ENCODE measurements at places on chromosomes 12 and 14.

DNA sequence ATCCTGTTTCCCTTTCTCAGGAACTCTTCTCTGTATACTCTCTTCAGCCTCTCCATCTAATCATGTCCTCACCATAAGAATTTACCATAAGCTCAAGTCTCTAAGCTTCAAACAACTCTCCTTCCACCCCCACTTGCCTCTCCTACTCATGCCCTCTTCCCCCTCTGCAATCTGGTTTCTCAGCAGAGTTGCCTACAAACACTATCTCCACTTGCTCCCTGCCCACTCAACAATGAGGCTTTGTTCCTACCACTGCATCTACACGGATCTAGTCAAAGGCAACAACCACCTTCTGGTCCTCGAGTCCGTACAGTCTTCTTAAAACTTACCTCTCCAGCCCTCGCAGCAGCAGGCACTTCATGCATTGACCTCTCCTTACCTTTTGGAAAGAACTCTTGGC, 17.2 kb upstream of the FBLN5 start:
- no peak for DNase-seq

DNA sequence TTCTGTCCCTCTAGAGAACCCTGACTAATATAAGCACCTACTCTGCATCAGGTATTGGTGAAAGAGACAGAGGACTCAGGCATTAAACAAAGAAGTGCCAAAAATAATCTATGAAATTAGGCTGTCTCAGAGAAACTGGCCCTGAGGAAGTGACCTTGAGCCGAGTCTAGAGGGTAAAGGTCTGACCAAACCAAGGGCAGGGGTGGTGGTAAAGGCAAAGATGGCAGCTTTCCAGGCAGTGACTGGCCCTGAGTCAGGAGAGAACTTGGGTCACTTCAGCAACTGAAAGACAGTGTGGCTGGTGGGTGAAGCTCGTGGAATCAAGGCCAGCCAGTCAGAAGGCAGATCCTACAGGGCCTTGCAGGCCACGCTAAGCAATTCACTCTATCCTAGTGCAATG, 30.6 kb downstream of the CDKL1 start:
- no peak for DNase-seq

- no peak for DNase-seq
Measured at GRCh38 chr14:65558363-65558762, 145.8 kb downstream of the FUT8 start.

- DNase-seq = no peak
Measured at GRCh38 chr12:15834575-15834974, 45.4 kb upstream of the EPS8 start.

DNA sequence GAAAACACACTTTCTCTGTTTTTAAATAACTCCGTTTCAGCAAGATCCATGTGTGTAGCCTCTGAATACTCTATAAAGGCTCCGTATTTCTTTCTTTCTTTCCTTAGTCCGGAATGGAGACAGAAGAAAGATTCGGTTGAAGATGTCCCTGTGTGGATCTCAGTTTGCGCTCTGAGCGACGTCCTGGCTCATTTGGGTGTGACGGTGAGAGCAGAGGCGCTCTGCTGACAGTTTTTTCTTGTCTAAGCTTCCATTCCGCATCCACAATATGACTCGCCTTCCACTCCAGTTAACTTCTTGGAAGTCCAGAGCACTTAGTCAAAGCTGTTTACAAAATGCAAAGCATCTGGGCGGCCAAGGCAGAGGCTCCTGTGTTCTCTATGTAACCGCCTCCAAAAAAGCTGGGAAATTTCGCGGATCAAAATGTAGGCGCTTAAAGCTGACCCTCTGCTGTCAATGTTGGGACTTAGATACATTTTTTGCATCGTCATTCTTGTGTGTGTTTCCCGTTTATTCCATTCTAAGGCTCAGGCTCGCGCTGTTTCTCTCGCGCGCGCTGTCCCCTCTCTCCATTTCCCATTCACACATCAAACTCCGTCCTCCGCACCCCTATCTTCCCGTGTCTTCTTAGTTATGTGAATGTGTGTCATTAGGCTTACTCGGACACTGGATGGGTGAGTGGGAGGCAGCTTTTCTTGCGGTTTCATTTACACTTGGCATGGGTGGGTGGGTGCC, 880 bp upstream of the FLRT2 start:
- DNase-seq = no peak

DNA sequence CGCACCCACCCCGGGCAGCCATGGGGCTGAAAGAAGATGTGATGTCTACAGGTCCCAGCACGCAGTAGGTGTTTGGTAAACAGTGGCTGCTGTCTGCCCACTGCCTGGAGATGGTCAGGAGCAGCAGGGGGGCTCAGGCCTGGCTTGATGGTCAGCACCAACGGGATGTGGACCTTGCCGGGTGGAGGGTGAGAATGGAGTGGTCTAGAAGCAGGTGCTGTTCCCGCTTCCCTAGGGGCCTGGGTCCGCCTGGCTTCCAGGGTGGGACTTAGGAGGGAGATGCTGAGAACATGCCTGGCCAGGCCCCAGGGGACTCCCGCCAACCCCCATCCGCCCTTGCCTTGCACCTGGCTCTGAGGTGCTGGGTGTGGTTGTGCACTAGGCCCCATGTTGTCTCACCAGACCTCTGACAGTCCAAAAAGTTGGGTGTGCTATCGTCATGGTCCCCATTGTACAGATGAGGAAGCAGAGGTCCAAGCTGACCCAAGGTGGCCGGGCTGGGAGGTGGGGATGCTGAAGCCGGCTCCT, 12.9 kb downstream of the FAM222A start:
- no peak for DNase-seq

- DNase-seq = no peak
Measured at GRCh38 chr14:34460841-34461240, 1.2 kb downstream of the SPTSSA start.

DNA sequence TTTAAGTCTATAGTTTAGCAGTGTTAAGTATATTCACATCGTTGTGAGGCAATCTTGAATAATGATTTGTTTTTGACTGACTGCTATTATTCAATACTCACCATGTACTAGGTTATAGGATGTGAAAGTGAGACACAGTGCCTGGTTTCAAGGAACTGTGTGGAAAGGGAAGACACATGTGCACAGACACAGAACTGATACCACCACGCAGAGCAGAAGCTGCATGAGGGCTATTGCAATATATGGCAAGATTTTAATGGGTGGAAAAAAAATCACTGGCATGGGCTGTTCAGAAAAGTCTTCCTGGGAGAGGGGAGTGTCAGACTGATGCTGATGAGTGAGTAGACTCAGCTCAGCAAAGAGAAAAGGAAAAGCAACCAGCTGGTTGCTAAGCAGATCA, 10.4 kb downstream of the SLC7A8 start:
- no peak for DNase-seq

GRCh38 chr12:48917857-48918537, 7.3 kb downstream of the FKBP11 start:
- no peak for DNase-seq

DNA sequence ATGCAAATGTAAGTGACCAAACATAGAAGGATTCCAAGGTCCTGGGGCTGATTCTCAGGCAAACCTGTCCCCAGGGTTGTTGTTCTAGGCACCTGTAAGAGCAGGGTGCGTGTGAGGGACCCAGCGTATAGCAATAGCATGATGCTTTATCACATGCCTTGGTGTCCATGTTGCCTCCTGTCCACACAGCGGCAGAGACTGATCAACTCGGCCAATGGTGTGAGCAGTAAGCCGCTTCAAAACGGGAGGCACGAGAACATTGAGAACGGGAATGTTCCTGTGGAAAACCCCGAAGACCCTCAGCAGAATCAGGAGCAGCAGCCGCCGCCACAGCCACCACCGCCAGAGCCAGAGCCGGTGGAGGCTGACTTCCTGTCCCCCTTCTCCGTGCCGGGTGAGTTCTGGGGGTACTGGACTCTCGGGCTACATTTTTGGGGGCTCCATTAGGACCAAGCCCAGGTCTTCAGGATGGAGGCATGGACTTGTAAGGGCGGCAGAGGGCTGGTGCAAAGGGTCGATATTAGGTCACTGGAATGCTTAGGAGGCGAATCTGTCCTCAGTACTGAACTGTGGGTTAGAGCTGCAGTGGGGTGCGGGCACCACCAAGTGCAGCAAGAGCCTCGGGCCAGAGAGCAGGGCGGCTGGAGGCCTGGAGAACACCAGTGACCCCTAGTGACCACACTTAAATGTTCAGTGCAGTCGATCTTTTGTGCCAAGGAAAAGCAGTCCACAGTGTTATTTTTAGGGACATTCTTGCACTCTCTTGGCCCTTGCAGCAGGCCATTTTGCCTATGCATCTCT, 57.2 kb upstream of the RIN3 start:
- DNase-seq = peak; percentile 66

GRCh38 chr12:52280796-52281560, 6.5 kb downstream of the KRT86 start:
- DNase-seq = no peak

GRCh38 chr12:64780531-64781279, 21.5 kb upstream of the GNS start:
- no peak for DNase-seq

- no peak for DNase-seq
Measured at GRCh38 chr14:31717294-31718085, 156.3 kb downstream of the NUBPL start.

GRCh38 chr12:12356467-12356895, 397 bp upstream of the BORCS5 start:
- DNase-seq = no peak

DNA sequence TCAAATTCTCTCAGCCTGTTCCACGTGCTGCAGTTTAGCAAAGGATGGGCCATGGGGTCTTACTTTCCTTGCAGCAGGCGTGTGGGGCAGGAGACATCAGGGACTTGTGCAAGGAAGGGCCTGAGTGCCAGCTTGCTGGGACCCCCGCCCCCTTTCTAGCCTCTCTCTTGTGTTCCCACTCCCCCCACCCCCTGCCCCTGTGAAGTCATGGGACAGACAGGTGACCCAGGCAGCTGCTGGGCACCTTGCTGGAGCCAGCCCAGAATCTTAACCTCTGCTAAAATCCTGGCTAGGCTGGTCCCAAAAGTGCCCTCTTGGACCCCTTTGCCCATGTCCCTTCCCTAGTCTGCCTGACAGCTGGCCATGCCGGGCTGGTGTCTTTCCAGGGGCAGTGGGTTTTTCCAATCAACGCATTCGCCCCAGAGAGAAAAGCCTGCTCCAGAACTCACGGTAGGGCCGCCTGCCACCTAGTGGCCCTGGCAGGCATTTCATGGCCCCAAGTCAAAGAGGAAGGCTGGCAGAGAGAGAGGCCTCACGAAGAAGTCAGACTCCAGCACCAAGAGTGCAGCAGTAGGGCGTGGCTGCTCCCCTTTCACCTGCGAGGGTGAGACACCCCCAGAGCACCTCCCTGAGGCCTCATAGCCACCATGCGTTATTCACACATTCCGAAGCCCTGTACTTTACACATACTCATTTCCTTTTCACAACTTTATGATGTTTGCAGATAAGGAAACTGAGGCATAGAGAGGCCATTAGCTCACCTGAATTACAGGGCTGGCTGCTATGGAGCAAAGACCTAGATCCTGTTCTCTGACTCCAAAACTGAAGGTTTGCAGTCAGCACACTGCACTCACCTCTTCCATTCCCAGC, 67.4 kb downstream of the LGMN start:
- DNase-seq = no peak

DNA sequence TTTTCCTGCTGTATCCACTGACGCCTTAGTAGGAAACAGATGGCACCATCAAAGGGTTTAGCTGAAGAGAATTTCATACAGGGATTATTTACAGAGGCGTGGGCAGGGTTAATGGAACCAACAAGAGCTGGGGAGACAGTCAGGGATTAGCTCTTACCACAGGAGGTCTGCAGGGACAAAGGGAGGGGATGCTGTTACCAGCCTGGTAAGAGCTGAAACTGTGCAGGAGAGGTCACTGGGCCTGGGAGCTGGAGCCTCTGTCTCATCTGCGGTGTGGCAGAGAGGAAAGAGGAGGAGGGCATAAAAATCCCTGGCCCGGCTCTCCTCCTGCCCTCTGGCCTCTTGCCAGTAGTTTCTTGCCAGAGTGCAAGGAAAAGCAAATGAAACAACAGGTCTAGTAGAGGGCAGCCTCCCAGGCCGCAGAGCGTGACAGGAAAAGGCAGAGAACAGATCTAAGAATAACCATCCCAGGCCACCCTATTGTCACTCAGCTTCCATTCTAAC, 18.9 kb upstream of the POC1B start:
- DNase-seq = no peak

DNA sequence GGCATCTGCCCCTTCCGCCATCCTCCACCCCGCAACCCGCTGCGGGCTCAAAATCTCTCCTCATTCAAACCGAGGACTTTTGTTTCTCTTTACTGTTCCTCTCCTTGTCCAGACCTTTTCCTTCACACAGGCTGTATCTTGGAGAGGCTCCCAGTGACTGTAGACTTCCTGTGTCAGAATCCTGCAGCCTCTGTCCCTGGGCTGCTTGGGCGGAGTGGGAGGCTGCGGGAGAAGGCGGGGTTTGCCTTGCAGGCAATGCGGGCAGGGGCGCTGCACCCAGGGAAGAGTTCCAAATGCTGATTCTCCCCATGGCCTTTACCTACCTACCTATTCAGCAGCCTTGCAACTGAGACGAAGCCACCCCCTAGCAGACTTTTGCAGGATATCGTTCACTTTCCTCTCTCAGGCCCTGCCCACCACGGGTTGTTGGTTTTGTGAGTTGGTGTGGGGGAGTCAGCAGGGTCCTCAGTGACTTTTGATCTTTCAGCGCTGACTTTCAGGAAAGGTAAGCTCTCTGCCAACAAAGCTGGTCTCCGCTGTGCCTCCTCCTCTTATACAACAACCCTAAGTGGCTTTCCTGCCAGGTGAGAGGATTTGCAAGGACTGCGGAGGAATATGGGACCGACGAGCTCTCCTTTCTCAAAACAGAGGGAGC, 79.0 kb upstream of the KCNA1 start:
- DNase-seq = no peak

DNA sequence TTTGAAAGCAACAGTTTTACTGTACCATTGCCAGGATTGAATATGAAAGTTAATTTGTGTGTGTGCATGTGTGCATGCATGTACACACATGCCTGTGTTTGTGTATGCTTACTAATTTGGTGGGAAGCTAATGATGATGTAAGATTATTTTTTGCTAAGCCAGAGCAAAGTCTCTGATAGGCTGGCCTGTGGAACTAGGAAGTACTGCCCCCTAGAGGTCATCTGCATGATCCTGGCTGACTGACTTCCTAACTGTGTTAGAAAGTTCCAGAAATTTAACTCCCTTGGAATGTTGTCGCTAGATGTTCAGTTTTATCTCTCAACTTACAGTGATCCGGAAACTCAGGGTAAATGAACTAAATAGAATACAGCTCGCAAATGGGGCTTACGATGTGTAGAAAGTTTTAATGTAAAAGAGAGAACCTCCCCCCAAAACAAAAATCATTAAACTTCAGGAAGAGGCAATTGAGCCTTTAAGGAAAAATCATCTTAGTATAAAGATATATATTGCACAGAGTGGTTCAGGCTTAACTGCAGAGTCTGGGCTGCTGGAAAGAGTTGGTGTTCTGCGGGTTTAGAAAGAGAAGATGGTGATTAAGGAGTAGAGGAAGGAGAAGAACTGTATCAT, 34.3 kb upstream of the SLC38A1 start:
- DNase-seq = peak; percentile 47

DNA sequence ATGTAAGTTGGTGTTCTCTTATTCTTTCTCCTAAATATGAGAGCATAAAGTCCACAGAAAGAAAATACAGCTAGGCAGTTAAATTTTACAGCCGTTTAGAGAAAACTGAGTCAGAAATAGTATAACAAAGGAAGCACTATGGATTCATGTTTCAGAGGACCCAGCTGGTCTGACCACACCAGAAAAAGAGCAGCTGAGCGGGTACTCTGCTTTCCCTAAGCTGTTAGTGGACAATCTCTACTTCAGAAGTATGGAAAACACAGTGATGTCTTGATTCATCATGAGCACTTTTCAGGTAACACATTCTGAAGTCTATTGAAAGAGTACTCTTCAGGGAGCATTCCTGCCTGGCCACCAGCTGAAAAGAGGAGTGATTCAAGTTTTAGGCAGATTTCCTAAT, 12.4 kb downstream of the PPM1H start:
- no peak for DNase-seq

Data from iPS DF 6.9 (cell line).